ENCODE measurements at places on chromosomes 11 and 22.

GRCh38 chr11:86594746-86595145 is 77.7 kb downstream of the ME3 start:
- DNase-seq = no peak

DNA sequence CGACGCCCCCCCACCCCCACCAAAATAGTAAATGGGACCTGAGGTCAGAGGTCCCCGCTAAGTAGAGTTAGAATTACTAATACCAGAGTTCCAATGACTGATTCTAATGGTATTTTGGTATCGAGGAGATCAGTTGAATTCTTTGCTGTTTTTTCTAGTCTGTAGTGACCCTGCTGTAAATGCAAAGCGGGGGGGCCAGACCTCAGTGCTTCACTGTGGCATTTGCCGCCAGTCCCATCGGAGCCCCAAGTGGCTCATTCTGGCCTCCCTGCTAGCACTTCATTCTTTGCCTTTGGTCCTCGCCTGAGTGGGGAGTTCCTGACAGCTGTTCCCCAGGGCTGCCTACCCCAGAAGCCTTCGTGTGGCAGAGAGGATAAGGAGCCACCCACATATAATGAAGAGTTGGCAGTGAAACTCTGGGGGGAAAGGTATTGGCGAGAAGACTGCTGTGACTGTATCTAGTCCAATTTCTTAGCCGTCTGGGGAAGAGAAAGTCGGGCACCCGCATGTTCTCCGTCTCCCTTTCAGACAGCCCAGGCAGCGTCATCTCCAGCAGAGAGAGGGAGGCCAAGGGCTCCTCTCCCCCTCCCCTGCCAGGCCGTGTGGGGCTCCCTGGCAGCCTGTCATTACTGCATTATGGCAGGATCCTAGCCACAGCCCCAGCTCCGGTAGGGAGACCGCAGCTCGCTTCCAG is 19.4 kb upstream of the CABP7 start:
- no peak for DNase-seq

DNA sequence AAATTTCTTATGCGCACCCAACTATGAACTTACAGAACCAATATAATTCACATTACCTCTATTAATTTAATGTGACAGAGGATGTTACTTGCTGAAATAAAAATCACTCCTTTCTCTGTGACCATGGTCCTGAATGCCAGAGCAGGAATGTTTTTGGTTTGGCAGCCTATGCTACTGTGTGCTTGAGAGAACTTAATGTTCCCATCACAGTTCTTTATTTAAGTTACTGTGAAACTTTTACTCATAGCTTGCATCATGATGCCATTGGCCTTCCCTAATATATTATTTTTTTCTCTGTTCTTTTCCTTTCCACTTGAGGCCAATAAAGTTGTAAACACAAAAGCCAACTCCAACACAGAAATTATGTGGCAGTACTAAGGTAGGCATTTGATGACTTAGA is 142.2 kb downstream of the FAM76B start:
- no peak for DNase-seq

DNA sequence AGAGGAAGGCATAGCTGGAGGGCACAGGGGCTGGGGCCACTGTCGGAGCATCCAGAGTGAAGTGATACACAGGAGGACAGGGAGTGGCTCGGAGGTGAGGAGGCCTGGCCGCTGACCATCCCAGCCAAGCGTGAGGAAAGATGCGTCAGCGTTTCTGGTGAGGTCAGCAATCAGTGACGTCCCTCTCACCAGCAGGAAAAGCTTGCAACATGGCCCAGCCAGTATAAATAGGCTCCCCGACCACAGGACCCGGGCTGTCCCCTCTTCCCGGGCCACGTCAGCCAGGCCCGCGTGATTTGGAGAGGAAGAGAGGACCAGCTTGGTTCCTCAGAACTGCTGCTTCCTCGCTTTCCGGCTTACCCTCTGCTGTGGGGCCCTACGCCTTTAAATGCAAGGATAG is 4.2 kb upstream of the OSM start:
- DNase-seq = peak; percentile 44

- no peak for DNase-seq
Observed at GRCh38 chr11:120258661-120259060, 18.7 kb downstream of the POU2F3 start.

Data from esophagus squamous epithelium (tissue), 5 donors.